ENCODE measurements at places on chromosomes 1 and 21.

- peak; percentile 8 for DNase-seq
Measured at GRCh38 chr1:66480162-66480561, 53.8 kb upstream of the SGIP1 start.

- DNase-seq, result no peak
Measured at GRCh38 chr1:95002164-95002539, 70.6 kb downstream of the ALG14 start.

DNA sequence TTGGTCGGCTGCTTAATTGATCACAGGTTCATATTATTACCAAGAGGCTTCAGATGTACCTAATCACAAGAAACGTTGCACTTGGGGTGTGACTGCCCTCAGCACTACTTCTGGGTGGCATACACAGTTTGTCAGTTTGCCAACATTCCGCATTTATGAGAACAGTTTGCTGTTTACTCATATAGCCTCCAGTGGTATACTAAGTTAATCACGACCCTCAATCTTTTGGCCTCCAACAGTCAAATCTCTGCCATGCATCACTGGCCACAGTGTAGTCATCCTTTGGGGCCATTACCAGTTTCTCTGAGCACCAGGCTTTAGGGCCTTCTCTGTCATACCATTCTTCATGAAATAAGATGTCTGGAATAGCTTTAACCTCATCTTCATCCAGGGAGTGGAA lies 62.8 kb upstream of the BCL9 start:
- DNase-seq, result no peak

DNA sequence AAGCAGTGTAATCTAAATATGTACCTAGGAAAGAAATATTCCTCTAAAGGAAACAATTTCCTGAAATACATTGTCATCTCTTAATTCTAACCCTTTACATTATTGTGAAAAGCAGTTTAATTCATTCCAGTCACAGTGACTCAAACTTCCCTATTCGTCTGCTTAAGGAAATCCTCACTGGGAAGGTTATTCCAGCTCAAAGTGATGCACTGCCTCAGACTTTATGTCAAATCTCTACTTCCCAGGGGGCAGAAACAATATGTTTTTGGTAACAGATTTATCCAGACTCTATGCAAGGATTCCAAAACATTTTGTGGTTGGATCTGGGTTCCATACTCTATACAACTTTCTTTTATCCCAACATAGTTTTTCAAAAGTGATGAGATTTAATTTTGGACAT lies 145.2 kb downstream of the NTMT2 start:
- DNase-seq, result no peak

GRCh38 chr1:221089803-221090202 lies 210.6 kb downstream of the HLX start:
- no peak for DNase-seq

DNA sequence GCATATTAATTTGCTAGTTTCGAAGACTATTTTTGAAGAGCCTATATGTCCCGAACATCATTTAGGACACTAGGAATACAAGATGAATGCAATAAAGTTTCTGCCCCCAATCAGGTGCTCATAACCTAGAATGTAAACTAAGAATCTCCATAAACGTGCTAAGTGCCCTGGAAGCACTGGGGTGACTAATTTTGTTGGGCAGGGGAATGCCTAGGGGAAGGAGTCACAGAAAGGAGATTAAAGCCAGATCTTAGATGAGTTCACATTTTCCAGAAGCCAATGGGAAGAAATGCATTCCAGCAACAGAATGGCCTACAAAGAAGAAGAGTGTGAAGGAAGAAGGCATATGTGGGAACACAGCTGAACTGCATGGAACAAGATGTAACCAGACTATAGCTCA lies 19.5 kb downstream of the SCYL3 start:
- no peak for DNase-seq

GRCh38 chr1:15706751-15707150 lies 22.6 kb downstream of the PLEKHM2 start:
- peak; percentile 10 for DNase-seq

- no peak for DNase-seq
Measured at GRCh38 chr1:1100296-1100695, 15.6 kb downstream of the C1orf159 start.

DNA sequence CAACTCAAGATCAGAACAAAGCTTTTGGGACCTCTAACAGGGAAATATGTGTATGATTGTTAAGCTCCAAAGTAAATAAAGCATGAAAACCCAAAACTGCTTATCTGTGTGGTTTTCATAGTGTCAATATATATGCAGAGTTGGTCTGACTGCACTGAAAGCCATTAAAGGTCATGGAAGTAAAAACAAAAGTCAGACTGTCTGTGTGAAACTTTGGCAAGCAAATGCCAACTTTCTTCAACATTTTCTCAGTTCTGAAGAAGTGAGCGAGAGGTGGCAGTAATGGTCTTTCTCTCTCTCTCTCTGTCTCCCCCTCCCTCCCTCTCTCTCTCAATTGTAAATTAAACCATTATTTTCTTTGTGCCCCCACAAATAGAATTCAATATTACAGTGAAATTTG lies 100.1 kb upstream of the S1PR1 start:
- no peak for DNase-seq

DNA sequence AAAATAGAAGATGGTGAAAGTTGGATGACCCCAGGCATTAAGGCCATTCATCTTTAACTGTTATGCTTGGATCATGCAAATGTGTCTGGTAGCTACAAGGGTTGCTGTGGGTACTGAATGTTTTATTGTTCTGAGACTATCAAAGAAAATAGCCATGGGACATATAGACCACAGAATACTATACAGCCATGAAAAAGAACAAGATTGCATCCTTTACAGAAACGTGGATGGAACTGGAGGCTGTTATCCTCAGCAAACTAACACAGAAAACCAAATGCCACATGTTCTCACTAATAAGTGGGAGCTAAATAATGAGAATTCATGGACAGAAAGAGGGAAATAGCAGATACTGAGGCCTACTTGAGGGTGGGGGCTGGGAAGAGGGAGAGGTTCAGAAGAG lies 249.0 kb downstream of the LTN1 start:
- no peak for DNase-seq

DNA sequence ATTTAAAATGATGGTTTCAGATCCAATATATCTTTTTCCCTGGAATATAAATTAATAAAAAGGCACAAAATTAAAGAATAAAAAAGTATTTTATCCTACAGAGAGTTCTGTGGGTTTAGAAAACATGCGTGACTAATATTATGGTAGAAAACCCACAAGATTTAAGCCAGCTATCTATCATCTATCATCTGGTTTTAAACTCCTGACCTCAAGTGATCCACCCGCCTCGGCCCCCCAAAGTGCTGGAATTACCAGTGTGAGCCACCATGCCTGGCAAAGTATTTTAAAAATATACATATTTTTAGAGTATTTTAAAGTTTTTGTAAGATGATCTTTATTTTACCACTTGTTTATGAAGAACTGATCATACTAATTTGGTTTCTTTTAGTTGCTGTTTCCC lies 79.5 kb downstream of the NRIP1 start:
- DNase-seq, result no peak

DNA sequence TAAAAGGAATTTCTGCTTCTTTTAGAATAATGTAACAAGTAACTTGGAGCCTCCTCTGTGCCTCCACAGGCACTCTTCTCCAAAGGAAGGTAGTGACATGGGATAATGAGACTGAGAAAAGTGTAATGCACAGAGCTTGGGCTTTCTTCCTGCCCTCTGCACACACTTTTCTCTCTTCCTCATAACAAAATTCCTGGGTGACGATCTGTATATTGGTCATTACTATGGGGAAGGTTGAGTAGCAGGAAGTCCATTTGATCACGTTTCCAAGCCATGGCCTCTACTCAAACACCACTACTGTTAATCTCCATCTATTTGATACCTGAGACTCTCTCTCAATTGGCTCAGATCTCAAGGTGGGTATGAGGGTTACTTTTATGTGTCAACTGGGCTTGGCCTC lies 113.9 kb downstream of the GRIK1 start:
- no peak for DNase-seq

- DNase-seq, result no peak
Measured at GRCh38 chr1:184907500-184907899, 66.8 kb downstream of the NIBAN1 start.

DNA sequence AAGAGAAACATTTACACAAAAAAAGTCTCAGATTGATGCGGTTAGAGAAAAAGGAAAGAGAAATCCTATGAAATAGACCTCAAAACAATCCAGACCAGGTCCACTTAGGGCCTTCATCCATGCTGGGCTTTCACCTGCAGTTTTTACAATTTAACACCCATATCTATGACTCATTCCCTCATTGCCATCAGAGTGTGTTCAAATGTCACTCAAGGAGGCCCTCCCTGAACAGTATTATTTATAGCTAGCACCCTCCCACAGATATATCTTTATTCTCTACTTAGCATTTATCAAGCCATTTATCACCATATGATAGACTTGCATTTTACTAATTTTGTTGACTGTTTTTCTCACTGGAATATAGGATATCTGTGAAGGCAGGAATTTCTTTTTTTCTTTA lies 824 bp upstream of the KRTAP21-3 start:
- no peak for DNase-seq

DNA sequence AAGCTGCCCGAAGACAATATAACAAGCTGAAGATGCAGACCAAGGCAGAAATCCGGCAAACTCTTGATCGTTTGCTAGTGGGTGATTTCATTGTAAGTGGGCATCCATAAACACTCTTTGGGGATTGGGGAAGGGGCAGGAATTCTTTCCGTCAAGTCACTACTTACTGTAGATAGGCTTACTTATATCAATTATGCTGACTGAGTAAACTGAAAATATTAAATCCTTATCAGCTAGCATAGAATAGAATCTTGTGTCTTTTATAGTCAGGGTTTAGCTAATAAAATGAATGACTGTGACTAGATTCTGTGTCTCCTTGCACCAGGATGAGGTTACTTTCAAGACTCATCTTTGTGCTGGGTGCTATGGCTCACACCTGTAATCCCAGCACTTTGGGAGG lies 41.2 kb downstream of the VPS13D start:
- DNase-seq, result no peak

- no peak for DNase-seq
Measured at GRCh38 chr1:180136331-180136967, 18.2 kb upstream of the QSOX1 start.

- peak; percentile 15 for DNase-seq
Measured at GRCh38 chr1:201827321-201828216, 1.4 kb upstream of the IPO9 start.

DNA sequence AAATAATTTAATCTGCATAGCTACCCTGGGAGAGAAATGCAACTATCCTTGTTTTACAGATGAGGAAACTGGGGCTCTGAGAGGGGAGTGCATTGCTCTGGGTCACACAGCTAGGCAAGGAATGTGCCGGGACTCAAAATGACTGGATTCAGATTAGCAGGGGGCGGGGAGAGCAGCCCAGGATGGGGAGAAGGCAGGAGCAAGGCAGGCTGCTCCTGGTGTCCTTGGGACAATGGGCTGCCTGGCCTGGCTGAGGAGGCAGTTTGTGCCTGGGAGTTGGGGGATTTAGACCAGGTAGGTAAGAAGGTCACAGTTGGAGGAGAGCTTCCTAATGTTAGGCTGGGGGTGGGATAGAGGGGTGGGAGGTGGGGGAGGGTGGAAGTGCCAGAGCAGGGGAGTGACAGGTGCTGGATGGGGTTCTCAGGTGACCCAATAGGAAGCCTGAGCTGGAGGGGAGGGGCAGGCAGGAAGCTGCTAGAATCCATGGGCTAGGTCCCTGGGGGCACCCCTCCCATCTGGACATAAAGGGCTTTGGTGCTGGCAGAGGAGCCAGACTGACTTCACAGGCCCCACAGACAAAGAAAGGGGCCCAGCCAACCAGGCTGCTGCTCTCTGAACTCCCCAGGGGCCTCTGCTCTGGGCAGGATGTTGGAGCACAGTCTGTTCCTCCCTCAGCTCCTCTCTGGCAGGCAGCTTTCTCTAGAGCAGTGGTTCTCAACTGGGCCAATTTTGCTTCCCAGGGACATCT lies 29.0 kb downstream of the TRIM62 start:
- peak; percentile 75 for DNase-seq

GRCh38 chr1:31570906-31571305 lies 5.4 kb upstream of the TINAGL1 start:
- DNase-seq, result no peak

DNA sequence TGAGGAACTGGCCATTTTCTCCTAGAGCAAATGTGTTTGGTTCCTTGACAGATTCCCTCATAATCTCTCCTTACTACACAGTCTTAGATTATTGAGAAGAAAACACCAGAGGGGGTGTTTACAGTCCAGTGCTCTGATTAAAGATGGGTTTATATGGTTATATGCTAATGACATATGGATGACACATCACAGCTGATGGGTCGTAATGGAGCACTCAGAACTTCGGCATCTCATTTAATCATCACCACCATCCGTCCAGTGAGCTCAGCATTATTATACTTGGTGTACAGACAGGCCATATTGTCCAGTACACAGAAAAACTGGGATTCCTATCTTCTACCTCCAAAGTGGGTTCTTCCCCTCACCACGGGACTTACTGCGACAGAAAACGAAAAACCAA lies 22.3 kb upstream of the NR5A2 start:
- peak; percentile 2 for DNase-seq

- DNase-seq, result no peak
Measured at GRCh38 chr1:86200901-86201300, 44.3 kb upstream of the COL24A1 start.

DNA sequence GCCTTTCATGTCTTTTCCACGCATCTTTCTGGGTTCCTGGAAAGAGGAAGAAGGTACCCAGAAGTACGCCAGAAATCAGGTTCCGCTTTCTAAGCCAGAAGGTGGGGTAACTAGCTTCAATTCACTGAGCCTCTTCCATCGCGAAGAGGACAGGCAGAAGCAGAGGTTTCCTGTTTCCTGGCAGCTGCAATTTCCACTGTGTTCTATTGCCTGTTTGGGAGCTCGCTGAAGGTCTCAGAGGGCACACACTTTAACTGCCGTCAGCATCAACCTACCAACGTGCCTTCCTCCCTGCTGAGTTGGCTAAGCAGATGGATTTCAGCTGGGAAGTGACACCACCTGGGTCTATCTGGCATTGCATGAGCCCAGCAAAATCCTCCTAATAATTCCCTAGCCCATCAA lies 10.0 kb downstream of the NCF2 start:
- DNase-seq, result peak; percentile 30

DNA sequence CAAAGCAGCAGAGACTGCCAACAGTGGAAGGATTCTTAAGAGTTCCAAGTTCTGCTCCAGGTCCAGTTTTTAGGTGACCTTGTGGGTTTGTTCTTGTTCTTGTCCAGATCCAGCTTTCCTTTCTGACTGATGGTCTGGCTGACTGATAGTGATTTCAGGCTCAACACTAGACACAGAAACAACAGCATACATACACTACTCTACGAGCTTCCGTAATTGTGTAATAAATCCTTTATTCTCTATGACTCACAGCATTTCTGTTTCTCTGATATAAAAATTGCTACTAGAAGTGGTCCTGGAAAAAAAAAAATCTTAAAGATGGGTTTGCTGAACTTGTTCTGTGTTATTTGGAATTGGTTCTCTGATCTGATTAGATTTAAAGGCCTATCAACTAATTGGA lies 62.2 kb upstream of the PTCH2 start:
- DNase-seq, result no peak
